ENCODE measurements at places on chromosomes 2 and 18.

DNA sequence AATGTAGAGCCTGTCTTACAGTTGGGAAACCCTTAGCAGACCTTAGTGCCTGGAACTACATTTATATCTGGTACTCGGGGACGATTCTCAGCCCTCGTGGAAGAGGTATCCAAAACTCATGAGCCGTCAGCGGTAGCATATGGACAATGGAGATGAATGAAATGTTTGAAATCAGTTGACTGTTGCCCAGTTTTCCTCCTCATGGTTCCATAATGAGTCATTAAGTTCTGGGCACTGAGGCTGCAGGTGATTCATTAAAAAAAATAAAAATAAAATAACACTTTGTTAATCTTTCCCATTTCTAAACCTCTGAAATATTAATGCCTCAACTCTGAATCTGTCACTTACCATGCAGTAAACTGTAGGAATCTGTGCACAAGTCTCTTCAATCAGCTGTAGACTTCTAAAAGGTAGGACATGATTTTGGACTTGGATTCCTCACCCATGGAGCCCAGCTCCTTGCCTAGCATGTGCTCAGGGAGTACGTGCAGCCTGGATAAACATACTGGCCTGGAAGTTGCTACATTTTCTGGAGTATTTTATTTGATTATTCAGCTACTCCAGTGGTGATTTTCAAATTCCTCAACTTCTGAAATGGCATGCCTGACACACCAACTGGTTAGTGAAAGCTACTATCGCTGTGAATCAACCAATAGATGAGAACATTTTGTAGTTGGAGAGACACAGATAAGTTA is 979.2 kb downstream of the CNTNAP5 start:
- DNase-seq = no peak

GRCh38 chr2:163751696-163752095 is 15.9 kb upstream of the FIGN start:
- DNase-seq = no peak

DNA sequence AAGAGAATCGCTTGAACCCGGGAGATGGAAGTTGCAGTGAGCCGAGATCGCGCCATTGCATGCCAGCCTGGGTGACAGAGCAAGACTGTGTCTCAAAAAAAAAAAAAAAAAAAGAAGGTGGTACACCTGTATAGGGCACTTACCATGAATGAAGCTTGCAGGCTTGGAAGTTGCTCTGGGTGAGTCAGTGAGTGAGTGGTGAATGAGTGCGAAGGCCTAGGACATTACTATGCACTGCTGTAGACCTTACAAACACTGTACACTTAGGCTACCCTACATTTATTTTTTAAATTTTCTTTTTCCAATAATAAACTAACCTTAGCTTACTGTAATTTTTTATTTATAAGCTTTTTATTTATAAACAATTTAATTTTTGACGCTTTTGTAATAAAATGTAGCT is 78.4 kb upstream of the ATG16L1 start:
- DNase-seq = no peak

- no peak for DNase-seq
Observed at GRCh38 chr18:62857263-62857976, 142.1 kb downstream of the PHLPP1 start.

- no peak for DNase-seq
Observed at GRCh38 chr2:124339709-124340108, 314.6 kb downstream of the CNTNAP5 start.

DNA sequence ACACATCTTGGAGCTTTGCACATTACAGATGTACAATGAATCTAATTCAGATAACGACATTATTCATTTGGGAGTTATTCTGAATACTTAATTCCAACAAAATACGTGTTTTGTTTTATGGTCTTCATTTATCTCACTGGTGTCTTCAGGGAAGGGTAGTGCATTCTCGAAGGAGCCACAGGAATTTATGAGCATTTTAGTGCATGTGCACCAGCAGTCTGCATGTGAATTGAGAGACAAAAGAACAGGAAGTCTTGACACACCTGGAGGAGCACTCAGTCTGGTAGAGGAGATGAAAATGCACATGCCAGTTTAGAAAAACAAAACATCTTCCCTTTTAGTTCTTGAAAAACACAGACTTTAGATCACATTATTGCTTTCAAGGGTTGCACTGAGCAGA is 228.7 kb downstream of the LRATD1 start:
- no peak for DNase-seq

Measured in HCEC 1CT (cell line).